ENCODE measurements at places on chromosomes 13 and 19.

DNA sequence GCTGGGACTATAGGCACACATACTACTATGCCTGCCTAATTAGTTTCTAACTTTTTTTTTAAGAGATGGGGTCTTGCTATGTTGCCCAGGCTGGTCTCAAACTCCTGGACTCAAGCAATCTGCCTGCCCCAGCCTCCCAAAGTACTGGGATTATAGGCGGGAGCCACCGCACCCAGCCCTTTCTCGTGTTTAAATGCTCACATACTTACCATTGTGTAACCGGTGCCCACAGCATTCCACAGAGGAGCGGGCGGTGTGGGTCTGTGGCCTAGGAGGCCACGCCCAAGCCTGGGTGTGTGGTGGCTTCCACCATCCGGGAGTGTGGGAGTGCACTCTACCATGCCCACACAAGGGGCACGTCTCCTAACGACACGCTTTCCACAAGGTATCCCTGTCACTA, 7.7 kb downstream of the LMNB2 start:
- no peak for DNase-seq

DNA sequence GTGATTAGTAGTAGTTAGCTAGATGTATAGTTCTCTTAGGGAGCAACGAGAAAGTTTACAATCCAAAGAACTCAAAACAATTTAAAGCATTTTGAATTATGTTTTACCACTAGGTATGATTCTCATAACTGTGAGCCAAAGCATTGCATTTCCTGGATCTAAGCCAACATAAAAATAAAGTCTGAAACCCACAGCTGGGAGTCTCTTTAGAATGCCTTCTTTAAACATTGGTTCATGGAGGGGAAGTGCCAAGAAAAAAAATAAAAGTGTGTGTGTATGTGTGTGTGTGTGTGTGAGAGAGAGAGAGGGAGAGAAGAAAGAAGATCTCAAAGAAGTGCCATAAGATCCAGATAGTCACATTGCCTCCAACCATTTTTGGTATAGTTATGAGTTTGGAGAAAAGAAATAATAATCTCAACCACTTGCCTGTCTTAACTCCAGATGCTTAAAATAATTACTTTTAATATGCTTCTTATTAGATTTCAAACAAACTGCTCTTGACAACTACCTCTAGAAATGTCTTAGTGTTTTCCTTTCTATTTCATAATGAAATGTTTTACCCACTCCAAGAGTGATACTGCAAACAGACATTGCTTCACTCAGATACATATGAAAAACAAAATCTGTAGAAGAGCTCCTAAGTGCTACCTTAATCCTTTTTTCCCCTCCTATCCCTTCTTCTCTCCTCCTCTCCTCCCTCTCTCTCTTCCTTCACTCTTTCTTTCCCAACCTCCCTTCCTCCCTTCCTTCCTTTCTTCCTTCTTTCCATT, 554.1 kb downstream of the KCTD12 start:
- no peak for DNase-seq

- no peak for DNase-seq
These were observed 41.5 kb upstream of the ADGRE5 start for GRCh38 chr19:14339741-14340140.

DNA sequence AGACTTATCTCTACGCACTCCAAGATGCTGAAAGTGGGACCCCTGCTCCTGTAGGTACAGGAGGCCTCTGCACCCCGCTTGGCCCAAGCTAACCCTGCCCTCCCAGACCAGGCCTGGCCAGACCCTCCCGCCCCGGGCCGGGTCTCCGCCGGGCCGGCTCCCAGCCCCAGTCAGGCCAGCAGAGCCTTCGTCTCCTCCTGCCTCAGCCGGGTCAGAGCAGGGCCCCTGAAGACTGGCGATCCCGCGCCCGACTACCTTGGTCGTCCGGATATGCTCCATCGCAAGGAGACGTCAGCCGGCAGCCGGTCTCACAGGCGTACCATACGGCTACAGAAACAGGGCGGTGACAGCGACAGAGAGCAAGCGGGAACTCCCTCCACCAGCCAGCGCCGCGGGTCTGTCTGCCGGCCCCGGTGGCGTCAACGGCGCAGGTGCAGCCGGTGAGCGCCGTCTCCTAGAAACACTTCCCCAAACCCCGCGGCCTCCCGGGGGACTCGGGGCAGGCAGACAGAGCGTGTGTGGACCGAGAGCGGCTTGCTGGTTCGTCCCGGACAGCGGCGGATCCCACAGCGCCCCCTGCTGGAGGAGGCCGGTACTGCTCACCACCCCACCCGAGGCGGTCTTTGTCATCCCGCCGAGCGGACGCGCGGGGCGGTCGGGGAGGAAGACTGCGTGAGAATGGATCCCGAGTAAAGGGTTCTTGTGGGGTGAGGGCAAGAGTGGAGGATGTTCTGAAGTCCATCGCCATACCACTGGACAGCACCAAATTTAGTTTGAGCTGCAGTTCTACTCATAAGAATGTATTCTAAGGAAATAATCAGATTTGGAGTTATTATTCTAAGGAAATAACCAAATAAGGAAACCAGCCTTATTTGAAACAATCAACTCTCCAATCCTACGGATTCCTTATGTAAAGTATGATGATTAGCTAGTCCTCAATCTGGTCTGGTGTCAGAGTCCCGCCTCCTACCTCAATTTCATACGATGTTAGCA, at the start of gene MTMR6:
MTMR6 (minus strand) TSS at position 520 of the 993 bp plus-strand sequence; CDS start at position 279, 241 bp downstream.
- peak; percentile 89 for DNase-seq

GRCh38 chr13:110303644-110304043, 3.3 kb downstream of the COL4A1 start:
- no peak for DNase-seq

DNA sequence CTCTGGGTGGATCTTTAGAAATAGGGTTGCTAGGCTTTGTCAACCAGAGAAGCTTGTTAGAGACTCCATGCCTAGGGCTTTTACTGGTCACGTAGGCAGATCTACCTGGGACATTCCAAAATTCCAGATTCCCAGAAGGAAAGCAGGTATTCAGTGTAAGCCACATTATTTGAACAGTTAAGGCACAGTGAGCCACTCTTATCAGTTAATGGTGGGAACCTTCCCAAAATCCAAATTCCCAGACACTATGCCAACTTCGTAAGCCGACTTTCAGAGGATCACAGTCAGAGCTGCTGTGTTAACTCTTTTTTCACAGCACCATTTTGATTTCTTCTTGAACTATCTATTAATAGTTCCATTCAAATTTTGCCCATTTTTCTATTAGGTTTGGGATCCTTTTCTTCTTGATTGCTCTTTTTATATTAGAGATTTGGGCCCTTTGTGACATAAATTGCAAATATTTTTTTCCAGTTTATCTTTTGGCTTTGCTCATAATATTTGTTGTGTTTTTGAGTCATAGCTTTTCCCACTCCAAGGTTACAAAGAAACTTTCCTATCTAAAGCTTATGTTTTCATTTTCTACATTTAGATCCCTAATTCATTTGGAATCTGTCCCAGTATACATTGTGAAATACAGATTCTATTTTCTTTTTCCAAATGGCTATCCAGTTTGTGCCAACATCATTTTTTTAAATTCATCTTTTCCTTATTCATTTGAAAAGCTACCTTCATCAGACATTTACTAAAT, 77.3 kb downstream of the DHRS12 start:
- DNase-seq = no peak

DNA sequence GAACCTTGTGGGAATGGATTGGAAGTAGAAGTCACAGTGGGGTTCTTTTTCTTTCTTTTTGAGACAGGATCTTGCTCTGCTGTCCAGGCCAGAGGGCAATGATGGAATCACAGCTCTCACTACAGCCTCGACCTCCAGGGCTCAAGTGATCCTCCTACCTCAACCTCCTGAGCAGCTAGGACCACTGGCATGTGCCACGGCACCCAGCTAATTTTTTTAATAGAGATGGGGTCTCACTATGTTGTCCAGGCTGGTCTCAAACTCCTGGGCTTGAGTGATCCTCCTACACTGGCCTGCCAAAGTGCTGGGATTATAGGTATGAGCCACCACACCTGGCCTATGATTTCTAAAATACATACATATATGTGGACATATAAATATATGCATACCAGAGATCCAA, 111.4 kb downstream of the MYCBP2 start:
- DNase-seq = no peak

Data from SHP77 (cell line).